ENCODE measurements at places on chromosomes 1 and 21.
A peak's percentile ranks its signal among the peaks of the same experiment; 100 is the strongest.

GRCh38 chr21:32200029-32200428 is 78.8 kb downstream of the MIS18A start:
- DNase-seq, result peak; percentile 27

DNA sequence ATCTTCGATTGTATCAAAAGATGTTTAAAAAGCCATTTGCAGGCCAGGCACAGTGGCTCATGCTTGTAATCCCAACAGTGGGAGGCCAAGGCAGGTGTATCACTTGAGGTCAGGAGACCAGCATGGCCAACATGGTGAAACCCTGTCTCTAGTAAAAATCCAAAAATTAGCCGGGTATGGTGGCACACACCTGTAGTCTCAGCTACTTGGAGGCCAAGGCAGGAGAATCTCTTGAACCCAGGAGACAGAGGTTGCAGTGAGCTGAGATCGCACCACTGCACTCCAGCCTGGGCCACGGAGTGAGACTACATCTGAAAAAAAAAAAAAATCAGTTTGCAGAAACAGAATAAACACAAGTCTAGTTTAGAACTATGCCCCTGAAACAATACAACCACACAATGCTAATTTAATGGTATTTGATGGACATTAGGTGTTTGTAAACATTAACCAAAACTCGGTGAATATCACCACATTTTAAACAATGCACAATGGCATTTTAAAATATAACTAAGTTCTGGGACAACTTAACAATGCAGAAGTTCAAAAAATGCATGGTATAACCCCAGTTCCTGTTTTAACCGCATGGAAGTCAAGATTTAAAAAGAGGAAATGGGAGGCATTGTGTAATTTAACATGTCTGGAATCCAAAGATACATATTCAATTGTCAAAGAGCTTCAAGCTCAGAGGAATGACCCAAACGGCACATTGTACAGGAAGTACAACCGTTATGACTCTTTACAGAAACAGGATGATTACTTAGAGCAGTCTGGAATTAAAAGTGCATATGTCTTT is 7.1 kb upstream of the PTTG1IP start:
- no peak for DNase-seq

- DNase-seq, result no peak
Measured at GRCh38 chr1:179124873-179125272, 43.0 kb downstream of the TOR3A start.

DNA sequence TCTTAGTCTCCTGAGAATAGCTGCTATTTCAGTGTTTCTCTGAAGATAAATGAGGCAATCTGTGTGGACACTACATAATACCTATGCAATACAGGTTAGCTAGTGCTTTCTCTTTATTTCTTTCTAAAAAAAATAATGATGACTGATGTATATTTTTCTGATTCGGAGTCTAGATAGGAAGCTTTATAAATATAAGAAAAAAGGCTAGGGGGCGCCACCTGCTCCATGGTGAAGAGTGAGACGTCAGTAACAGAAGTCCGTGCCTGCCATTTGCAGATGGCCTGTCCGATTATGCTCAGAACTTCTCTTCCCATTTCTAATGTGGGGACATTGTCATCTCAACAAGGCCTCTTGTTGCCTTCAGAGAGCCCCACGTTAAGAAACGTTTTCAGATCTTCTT is 26.4 kb downstream of the QSOX1 start:
- DNase-seq, result no peak

- no peak for DNase-seq
Measured at GRCh38 chr1:182278144-182279054, 113.2 kb downstream of the GLUL start.

GRCh38 chr1:153942766-153943549 is 3.6 kb downstream of the DENND4B start:
- DNase-seq, result no peak

- DNase-seq, result no peak
Measured at GRCh38 chr1:158924677-158925076, 6.7 kb upstream of the PYHIN1 start.

- no peak for DNase-seq
Measured at GRCh38 chr1:43766818-43767525, 59.6 kb downstream of the ST3GAL3 start.

DNA sequence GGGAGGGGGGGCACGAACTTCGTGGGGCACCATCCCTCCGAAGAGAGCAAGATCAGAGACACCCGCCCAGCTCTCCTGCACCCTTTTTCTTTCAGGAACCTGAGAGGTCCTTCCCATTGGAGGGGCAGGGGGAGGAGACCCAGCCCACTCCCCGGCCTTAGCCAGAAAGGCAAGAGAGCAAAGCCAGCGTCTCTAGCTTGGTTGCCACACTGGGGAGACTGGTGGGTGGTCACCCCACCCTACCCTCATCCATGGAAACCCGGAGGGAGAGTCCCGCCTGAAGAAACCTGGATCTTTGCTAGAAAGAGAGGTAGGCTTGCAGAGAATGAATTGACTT is 246 bp downstream of the ATP2B4 start:
- DNase-seq, result no peak

DNA sequence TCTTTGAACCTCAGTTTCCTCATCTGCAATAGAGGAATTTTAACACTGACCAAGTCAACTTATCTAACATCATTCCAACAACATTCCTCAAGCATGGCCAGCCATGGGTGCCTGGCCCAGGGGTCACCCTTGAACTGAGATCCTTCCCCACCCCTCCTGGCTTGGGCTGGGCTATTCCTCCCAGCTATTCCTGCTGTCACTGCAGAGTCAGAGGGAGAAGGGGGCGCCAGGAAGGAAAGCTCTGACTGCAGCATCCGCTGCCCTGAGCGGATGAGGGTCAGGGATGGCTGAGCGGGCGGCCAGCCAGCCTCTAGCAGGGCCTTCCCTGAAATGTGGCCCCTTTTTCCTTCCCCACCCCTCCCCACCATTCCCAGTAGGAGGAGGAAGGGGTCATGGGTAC is 3.1 kb downstream of the TINAGL1 start:
- no peak for DNase-seq

- no peak for DNase-seq
Measured at GRCh38 chr1:200642481-200642880, 21.9 kb upstream of the KIF14 start.

DNA sequence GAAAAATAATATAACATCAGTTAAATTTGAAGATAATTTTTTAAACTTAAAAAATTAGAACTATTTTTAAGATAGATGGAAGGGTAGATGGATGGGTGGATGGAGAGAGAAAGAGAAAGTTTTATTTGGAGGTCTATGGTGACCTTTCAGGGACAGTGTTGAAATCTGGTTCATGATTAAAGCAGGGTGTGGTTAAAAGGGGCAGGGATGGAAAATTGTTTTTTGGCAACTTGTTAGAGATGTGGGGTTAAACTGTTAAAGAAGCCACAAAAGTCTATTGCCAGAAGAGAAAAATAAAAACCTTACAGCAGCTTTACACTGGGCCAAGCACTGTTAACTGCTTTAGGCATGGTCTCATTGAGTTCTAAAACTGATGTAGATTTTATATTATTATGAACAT is 134.9 kb upstream of the GORAB start:
- DNase-seq, result no peak

DNA sequence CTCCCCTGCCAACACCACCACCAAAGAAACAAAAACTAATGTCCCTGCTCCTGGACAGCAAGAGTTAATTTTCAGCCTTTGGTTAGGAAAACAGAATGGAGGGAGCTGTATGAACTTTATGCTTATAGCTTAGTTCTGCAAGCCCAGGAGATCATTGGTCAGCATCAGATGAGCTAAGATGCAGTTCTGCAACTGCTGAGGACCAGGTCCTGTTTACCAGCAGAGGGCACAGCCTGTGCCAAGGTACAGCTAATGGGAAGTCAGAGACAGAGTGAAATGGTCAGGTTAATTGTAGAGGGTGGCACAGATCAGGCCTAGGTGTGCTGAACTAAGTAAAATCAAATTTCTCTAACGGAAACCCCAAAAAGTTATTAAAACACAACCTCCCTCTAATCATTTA is 161.3 kb downstream of the ROR1 start:
- DNase-seq, result no peak

DNA sequence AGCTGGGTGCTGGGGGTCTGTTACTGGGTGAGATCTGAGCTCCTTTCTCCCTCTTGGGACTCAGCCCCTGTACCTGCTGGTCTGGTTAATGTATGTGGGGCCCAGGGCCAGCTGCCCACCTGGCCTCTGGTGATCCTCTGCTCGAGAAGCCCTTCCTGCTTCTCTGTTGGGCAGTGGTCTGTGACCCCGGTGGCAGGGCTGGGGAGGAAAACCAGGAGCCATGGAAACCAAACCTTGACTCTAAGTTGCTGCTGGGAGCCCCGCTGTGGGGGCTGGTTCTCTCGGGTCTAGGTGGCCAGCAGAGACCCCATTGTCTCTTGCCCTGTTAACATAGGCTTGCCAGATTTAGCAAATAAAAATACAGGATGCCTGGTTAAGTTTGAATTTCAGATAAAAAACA is 1.3 kb downstream of the PADI1 start:
- no peak for DNase-seq

- DNase-seq, result no peak
Measured at GRCh38 chr21:16522548-16522947, 792.8 kb downstream of the USP25 start.

GRCh38 chr21:14613486-14614224 is 67.5 kb upstream of the SAMSN1 start:
- DNase-seq, result no peak

GRCh38 chr1:1167841-1168450 is 5.7 kb upstream of the TTLL10 start:
- no peak for DNase-seq

DNA sequence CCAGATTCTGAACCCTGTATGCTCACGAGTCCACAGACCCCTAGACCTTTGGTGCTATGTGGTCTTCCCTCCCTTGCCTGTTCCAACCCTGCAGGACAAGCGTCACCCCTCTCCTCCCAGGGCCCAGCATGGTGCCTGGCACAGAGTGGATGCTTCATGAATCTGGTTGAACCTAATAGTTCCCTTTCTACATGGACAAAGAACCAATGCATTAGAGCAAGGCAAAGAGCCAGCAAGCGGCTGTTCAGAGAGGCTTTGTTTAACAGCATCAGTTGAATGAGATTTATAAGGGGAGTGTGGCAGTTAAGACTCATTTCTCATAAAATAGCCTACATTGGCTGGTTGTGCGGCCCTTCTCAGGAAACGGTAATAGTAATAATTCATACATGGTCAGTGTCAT is 14.9 kb downstream of the SLC26A9 start:
- no peak for DNase-seq

- DNase-seq, result no peak
Measured at GRCh38 chr1:174219606-174220370, 60.5 kb downstream of the RABGAP1L start.

DNA sequence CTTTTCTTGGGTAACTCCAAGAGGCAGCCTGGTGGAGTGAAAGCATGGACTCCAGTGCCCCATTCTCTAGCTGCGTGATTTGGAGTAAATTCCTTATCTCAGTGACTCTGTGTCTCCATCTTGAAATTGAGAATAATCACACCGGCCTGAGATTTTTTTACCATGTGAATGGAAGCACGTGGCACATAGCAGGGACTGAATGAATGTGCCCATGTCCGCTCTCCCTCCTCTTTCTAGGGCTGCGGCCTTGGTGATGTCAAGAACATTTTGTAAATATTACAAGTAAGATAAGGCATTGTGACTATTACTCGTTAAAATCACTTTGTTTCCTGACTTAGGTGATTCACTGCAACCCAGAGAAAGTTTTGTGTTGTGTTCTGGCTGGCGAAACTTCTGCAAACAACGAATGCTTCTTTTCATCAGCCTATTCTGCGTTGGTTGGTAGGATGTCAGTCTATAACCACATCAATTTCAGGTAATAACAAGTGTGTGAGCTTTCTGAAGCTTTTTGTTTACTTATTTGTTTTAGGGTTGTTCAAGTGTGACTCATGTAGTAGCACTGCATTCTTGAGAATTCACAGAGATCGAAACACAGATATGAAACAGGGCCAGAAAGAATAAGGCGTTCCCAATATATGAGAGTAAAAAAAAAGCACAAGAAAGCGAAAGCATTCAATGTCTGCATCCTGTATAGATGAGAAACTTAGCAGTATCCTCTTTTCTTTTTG is 135.7 kb upstream of the SLC45A1 start:
- no peak for DNase-seq

DNA sequence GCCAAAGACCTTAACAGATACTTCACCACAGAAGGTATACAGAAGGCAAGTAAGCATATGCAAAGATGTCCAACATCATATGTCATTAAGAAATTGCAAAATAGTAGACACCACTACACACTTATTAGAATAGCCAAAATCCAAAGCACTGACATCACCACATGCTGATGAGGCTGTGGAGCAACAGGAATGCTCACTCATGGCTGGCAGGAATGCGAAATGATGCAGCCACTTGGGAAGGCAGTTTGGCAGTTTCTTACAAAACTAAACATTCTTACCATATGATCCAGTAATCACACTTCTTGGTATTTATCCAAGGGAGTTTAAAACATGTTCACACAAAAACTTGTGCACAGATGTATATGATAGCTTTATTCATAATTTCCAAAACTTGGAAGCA is 261.2 kb upstream of the AJAP1 start:
- no peak for DNase-seq

DNA sequence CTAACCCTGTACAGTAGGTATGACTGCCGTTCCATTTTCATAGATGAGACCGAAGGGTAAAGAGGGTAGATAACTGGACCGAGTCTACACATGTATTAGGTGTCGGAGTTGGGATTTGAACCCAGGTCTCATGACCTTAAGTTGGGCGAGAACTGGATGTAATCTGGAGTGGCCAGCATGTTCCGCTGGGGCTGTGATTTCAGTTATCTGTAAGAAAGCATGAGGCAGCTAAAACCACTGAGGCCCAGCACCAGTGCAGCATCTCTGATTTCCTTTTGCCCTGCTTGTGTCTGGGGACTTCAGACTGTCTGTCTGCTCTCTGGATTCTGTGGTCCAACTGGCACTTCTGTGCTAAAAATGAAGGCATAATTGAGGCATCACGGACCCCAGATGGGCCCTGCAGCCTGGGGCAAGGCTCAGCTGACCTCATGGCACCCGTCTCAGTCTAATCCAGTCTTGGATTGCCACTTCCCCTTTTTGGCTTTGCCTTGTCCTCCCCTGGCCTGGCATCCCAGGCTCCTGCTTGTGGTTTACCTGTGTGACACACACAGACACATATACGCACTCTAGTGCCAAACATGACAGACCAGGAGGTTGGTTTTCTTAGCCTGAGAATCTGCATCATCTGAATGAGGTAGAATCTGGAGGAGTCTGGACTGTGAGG is 180.2 kb downstream of the KIF26B start:
- no peak for DNase-seq

- no peak for DNase-seq
Measured at GRCh38 chr1:149846042-149846441, 53.3 kb upstream of the BOLA1 start.

GRCh38 chr1:53484705-53485477 is 25.7 kb downstream of the DMRTB1 start:
- no peak for DNase-seq

DNA sequence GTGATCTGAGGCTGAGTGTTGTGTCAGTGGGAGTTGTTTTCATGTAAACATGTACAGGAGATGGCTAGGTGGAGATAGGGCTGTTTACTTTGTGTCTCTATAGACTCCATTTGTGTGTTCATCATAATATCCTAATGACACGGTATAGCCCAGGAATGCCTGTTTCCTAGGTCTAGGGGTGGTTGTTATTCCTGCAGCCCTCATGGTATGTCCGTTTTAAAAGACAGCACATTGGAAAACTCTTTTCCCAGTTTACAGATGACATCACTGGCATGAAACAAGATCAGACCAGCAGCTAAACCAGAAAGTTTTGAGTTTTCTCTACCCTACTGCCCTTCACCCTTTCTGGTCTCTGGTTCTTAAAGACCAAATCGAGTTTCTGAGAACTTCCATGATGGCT is 227.3 kb upstream of the TMEM51 start:
- DNase-seq, result no peak

- DNase-seq, result no peak
Measured at GRCh38 chr1:201573030-201573429, 34.1 kb downstream of the NAV1 start.
